ENCODE measurements at places on chromosomes 3 and 15.

GRCh38 chr3:49763981-49764380 is 22.4 kb downstream of the IP6K1 start:
- DNase-seq: no peak

DNA sequence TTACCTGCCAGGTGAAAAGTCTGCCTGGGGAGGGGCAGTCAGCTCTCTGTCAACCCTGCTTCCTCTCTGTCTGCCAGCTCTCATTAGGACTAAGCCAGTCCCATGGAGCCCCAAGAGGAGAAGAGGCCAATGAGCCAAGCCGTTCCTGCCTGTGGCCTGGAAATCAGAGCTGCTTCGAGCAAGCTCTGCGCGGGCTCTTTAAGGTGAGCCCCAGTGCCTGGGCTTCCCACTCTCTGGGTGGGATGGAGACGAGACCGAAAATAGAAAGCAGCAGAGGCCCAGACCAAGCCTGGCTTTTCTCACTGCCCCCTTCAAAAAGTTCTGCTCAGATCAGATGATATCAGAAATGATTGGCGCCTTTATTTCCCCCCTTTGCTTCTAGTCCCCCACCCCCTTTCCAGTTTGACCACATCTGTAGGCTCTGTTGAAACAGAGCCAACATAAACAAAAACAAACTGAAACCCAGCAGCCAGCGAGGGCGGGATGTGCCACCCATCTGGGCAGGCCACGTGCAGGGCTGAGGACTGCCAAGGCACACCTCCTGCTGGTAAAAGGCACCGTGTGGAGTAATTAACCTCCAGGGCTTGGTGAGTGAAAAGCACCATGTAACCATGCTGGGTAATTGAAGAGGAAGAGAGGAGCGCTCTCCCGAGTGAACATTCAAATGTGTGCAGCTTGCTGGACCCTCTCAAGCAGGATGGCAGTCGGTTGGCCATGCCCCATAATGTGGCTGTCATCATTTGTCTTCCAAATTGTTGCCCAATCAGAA is 471.0 kb upstream of the PROK2 start:
- peak; percentile 71 for DNase-seq

DNA sequence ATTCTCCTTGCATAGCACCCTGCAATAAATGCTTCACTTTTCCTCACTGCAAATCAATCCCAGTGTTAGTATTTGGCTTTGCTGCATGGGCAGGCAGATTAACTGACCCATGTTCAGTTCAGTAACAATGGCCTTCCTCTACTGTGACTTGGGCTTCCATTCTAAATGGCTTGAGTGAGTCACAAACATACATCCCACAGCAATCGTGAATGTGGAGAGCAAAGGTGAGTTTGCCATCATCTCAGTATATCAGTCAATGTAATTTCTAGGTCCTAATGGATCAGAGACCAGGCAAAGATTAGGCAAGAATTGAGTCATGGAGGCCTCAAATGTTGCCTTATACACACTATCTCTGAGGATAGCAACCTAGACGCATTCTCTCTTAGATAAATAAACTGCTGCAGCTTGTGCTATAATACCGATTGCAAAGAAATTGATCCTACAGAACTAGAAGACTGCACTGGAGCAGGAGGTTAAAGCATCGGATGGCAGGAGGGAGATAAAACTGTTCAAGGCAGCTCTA is 8.3 kb upstream of the ATP8B4 start:
- DNase-seq: no peak

DNA sequence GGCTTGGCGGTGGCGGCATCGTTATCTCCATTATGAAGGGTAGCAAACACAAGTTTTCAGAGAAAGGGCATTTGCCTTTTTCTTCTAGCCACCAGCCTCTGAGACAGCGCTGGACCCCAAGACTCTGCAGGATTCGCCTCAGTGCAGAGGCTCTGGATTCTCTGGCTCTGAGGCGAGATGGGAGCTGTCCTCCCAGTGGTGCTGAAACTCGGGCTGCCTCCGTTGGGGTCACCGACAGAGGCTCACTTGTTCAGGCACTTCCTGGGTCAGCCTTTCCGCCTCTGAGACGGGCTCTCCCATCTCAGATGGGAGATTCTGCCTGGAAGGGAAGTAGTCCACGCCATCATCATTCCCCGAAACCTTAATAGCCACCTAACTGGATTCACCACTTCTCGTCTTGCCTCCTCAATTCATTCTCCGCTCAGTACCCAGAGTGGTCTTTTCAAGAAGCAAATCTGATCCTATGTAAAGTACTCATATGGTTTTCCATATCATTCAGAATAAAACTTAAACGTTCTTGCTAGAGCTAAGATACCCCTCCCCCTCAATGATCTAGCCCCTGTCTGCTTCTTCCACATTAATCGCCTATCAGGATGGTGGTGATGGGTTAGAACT is 76.9 kb downstream of the RHCG start:
- DNase-seq: no peak

DNA sequence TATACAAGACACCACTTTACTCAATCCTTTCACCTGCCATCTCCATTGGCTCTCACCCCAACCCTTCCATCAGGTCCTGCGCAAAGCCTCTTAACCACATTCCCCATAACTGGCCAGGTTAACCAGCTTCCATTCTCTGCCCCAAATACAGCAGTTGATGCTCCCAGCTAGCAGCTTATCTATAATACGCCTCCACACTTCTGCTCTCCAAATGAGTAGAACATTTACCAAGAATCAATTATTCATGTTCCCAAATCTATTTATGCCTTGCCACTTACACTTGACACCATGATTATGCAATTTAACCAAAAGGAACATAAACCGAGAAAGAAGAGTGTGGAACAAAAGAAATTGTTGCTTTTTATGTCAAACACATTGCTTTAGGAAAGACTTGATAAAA is 103.7 kb upstream of the TPM1 start:
- DNase-seq: peak; percentile 41

- DNase-seq: no peak
These were observed 129.0 kb downstream of the LRRK1 start for GRCh38 chr15:101048176-101048575.

DNA sequence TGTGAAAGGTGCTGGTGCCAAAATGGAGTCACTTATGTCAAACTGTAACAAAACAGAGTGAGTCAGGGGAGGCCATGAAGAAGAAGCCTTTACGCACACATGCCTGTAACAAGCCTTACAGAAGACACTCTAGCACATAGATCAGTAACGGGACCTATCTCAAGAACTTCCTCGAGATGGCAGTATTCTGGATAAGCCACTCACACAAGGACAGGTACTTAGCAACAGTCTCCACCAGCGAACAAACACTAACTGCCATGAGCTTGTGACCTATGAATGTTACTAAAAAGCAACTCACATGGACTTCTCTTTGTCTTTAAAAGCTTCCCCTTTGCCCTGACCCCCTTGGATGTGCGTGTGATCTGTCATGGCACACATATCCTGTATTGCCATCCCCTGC is 235.1 kb downstream of the CD47 start:
- DNase-seq: no peak

DNA sequence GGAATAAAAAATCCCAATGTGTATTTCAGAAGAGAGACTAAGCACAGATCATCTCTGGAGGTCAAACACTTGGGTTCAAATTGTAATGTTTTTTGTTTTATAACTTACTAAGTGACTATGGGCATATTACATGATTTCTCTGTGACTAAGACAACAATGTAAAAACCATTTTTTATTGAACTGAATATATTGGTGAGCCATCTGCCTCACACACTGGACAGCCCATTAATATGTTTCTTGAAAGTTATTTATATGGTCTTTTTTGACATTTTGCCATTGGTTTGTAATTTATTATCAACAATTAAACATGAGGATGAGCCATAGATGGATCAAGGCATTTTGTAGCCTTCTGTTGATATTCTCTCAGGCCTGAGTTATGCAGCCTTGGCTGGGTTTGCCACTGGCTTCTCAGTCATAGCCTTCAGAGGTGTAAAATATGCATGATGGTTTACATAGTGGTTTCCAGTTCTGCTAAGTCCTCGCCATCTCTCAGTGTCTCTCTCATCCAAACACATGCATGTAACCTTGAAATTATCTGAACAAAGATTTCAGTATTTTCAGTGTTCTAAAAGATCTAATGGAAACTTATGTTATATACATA is 997.2 kb downstream of the DIPK2A start:
- no peak for DNase-seq

- DNase-seq: no peak
These were observed 66.8 kb downstream of the FAIM start for GRCh38 chr3:138675393-138675792.

DNA sequence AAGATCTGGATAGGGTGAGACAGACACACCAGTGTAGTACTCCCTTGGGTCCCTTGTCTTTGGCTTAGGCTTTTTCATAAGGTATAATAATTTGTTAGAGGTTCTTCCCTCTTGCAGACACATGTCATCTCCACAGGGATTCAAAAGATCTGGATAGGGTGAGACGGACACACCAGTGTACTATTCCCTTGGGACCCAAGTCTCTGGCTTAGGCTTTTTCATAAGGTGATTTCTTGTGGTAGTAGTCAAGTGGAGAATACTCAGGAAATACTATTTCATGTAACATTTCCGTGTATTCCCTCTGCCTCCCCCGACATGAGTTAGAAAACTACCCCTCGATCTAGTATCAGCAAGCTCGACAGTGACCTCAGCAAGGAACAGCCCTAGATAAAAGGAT is 954 bp upstream of the MAPKBP1 start:
- no peak for DNase-seq

DNA sequence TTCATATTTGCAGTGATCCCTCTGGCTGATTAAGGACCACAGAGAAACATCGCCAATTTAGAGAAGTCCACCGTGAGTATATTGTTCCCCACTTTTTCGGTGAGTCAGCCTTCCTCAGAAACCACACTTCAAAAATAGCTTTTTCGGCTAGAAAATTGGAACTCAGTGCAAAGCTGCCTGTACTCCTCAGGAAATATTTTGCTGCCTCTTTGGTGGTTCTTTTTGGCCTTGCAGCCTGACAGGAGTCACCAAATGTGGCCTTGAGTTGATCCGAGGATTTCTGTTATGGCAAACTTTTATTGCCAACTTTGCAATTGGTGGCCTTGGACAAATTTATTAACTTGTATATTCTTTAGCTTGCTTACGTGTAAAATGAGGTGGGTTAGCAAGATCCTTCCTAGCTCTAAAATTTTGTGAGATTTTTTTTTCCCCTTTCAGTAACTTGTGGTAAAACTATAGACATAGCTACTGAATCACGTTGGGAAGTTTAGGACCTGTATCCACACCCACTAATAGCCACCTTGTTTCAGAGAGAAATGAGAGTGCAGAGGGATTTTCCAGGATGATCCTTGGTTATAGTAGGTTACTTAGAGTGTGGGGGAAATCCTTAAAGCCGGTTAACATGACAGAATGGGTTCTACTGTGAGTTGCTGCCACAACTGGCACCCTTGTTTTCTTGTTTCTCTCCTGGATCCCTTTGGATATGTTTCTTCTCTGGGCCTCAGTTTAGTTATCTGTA is 9.9 kb downstream of the ARL6IP5 start:
- DNase-seq: peak; percentile 56

GRCh38 chr3:134216851-134217250 is 33.8 kb downstream of the RYK start:
- no peak for DNase-seq

DNA sequence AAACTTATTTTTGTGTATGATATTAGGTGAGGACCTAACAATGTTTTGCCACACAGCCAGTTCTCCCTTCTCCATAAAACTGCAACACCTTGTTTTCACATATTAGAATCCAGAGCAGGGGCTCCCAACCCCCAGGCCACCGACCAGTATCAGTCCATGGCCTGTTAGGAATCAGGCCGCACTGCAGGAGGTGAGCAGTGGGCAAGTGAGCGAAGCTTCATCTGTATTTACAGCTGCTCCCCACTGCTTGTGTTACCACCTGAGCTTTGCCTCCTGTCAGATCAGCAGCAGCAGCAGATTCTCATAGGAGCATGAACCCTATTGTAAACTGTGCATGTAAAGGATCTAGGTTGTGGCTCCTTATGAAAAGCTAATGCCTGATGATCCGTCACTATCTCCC is 185.9 kb upstream of the NSMCE3 start:
- no peak for DNase-seq

DNA sequence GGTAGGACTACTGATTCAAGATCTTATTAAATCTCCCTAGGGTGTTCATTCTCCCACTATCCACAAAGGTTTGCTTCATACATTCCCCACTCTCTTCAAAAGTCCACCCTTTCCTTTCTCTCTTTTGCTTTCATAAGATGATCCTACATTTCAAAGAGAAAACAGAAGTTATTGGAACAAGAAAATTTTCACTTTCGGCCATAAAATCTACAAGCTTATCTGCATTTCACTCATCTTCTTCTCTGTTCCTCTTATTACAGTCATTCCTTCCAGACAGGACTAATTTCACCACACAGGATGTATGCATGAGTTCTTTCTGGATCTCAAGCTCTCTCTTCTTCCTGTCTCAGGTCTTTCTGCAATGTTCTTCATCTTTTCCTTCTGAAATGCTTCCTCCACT is 238.7 kb downstream of the ISL2 start:
- DNase-seq: no peak

DNA sequence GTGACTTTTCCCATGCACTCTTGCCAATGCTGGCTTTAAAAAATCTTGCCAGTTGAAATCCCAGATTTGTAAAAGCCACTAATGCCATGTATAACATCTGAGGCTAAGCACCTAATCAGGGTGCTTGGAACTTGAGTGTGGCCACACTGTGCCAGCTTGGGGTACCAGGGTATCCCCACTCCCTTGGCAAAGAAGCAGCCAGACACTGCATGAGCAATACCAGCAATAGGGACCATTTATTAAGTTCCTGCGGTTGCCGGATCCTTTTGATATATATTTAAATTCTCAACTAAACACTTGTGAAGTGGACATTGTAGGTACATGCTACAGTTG is 2.2 kb upstream of the RHCG start:
- no peak for DNase-seq

- no peak for DNase-seq
These were observed 15.2 kb downstream of the CORO2B start for GRCh38 chr15:68593828-68594532.

DNA sequence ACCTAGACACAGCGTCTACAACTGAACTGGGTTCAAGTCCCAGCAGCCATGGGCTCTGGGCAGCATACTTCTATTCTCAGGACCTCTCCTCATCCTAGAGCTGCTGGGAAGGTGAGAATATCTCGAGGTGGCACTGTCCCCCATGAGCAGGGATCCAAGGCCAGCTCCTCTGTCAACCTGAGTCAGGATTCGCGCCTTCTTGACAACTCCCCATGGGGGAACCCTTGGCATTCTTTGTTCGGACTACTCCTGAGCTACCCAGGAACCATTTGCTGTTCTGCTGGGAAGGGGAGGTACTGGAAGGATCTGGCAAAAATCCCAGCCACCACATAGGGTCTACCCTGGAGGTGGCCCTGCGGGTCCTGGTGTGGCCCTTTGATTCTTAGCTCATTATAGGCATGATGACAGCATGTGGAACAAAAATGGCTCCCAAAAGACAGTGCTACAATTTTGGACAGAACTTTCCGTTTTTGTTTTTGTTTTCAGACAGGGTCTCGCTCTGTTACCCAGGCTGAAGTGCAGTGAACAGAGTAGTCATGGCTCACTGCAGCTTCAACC is 22.3 kb downstream of the PLXNB1 start:
- DNase-seq: no peak

GRCh38 chr3:26683902-26684301 is 61.3 kb downstream of the LRRC3B start:
- DNase-seq: no peak

DNA sequence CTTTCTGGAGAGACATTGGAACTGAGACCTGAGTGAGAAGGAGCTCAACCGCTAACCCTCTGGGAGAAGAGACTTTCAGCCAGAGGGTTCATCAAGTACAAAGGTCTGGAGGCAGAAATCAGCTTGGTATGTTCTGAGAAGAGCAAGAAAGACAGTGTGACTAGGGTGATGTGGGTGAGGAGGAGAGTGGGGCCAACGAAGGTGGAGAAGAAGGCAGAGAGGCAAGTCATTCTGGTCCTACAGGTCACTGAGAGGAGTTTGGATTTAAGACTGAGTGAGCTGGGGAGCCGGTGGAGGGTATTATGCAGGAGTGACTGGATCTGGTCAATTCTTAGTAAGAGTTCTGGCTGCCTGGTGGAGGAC is 12.2 kb downstream of the XIRP1 start:
- DNase-seq: no peak
